ENCODE measurements at places on chromosomes 16 and 17.
A peak's percentile ranks its signal among the peaks of the same experiment; 100 is the strongest.

GRCh38 chr16:14015948-14016347 lies 55.2 kb upstream of the MRTFB start:
- DNase-seq = no peak

DNA sequence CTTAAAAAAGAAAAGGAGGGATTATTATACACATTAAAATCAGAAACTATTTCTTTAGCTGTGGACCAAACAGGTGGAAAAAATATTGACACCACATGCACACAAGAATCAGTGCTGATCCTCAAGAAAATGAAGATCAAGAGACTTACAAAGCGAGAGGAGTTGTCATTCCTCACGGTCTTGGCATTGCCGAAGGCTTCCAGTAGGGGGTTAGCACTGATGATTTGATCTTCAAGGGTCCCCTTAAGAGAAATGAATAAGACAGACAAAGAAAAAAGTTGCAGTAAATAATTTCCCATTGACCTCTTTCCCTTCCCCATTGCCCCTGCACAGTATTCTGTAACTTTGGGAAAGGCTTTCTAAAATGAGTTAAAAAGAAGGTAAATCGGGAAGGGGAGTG lies 6.0 kb downstream of the MYH4 start:
- DNase-seq = no peak

DNA sequence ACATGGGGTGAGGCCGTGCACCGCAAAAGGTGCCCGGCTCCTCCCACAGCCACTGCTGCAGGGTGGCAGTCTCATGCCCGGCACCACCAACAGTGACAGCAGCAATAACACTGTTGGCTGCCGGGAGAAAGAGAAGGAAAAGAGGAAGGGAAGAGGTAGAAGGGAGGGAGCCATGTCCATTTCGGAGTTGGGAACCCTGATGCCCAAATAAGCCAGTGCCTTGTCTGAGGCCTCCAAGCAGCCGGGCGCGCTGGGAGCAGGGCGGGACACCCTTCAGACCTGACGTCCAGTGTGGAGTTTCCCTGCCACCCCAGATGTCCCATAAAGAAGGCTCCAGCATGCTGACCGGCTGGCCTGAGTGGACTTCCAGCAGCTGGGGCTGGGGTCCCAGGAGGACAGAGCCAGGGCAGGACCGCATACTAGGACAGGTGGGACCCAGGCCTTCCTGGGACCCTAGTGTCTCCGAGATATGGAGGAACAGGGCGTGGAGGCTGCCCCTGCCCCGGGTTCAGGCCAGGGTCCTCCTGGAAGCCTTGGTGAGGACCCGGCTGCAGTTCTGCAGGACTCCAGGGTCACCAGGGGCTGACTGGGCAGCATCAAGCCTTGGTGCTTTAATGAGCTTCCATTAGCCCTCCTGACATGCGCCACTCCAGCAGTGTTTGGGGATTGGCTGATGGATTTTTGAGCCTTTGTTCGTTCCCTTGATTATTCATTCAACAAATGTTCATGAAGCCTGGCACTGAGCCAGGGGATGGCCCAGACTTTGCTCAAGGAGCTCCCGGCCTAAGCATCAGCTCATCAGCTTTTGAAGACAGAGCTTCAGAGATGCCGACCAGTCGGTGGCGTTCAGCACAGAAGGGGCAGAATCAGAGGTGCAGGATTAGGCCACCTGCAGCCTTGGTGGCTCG lies 223.6 kb upstream of the CIBAR2 start:
- DNase-seq = no peak

DNA sequence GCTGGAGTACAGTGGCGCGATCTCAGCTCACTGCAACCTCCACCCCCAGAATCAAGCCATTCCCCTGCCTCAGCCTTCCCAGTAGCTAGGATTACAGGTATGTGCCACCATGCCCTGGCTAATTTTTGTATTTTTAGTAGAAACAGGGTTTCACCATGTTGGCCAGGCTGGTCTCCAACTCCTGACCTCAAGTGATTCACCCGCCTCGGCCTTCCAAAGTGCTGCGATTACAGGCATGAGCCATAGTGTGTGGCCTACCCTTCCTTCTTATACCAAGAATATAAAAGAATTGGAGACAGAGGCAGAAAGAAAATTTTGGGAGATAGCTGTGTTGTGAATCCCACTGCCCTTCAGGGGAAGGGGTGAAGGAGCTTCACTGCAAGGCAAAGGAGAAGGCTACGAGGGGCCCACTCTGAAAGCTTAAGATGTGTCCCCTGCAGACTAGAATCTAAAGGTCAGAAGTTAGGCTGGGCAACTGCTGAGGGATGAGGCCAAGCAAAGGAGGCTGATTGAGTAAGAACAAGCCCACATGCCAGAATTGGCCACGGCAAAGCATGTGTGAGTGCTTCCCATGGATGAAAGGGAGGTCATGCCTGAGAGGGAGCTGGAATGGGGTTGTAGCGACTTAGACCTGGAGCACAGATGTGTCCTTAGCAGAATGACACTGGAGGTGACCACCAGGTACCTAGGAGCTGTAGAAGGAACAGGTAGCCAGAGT lies 8.4 kb upstream of the CRYBA1 start:
- no peak for DNase-seq

DNA sequence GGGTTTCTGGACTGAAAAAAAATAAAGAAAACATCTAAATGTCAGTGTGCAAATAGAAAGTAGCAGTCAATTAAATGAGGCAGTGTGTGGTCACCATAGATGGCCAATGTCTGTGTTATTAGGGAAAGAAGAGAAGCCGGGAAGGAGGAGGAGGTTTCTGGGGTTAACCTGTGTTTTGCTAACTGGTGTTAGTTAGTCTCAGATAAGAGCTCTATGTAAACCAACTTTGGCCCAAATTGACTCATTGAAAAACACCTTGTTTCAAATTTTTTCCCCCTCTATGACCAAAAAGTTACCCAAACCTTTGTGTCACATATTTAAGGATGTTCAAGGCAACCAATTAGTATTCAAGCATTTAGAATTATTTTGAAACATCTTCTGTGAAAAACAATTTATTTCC lies 530.9 kb downstream of the MAF start:
- no peak for DNase-seq

DNA sequence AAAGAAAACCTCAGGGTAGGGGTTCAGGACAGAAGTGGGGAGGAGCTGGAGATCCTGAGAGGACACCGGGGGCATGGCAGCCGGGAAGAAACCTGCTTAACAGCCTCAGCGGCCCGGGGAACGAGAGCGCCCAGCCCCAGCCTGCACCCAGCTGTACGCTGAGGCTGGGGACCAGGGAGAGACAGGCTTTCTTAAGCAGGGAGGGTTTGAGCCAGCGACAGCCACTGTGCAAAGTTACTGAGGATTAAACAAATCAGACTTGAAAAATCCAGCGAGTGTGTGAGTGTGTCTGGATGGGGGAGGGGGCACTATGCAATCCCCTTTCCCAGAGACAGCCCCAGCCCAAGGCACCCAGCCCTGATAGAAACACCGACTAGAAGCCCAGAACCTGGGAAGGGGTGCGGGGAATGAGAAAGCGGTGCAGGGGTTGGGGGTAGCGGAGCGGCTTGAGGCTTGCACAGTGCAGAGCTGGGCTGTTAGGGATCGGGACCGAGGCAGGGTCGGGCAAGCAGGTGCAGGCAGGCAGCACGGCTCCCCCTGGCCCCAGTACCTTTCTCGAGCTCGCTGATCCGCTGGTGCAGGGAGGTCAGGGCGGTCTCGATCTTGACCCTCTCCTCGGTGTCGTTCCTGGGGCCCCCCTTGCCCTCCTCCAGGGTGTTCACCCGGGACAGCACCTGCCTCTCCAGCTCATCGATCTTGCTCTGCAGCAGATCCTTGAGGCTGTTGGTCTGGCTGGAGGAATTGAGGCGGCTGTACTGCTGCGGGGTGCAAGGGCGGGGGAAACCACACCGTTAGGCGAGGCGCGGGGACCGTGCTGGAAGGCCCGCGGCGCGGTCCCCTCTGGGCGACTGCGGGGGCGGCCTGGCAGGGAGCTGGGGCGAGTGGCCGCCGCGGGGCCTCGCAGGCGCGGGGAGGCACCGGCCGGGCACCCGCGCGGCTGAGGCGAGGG lies 1.2 kb downstream of the NPTX1 start:
- no peak for DNase-seq

DNA sequence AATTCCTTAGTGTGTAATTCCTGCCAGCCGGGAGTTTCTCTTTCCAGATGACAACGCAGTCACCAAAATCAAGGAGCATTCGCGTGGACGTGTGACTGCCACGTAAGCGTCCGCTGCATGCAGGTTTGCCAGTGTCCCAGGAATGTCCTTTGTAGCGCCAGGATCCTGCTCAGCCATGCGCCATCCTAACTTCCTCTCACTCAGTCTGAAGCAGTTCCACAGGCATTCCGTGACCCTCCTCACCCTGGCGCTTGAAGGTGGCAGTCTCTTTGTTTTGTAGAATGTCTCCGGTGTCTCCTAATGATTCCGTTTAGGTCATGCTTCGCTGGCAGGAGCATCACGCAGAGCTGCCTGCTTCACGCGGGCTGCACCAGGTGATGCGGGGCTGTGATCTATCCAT lies 88.6 kb downstream of the RPTOR start:
- no peak for DNase-seq

- no peak for DNase-seq
Measured at GRCh38 chr17:55341432-55341831, 76.7 kb downstream of the HLF start.

- no peak for DNase-seq
Measured at GRCh38 chr17:82435103-82435502, 15.4 kb downstream of the CYBC1 start.

- no peak for DNase-seq
Measured at GRCh38 chr17:10773391-10773790, 30.5 kb downstream of the TMEM238L start.

- DNase-seq = no peak
Measured at GRCh38 chr16:87828071-87828906, 41.0 kb downstream of the SLC7A5 start.

- DNase-seq = no peak
Measured at GRCh38 chr16:18832613-18833012, 31.3 kb upstream of the ARL6IP1 start.

DNA sequence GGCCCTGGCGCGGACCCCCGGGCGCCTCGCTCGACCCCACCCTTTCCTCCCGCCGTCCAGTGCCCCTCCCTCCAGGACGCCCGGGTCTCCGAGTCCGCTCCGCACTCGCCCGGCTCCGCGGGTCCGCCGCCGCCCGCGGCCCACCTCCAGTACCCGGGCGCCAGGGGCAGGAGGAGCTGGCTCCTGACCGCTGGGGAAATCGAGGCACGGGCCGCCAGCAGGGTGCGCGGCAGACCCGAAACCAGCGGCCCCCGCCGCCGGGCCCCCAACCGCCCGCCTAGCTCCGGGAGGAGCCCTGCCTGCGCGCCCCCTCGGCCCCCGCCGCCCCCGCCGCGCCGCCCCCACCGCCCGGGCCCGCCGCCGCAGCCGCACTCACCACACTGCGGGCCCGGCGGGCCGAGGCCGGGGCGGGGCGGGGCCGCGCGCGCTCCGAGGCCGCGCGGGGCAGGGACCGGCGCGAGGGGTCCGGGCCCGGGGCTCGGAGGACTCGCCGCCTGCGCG lies 333 bp downstream of the MAFG start:
- no peak for DNase-seq

DNA sequence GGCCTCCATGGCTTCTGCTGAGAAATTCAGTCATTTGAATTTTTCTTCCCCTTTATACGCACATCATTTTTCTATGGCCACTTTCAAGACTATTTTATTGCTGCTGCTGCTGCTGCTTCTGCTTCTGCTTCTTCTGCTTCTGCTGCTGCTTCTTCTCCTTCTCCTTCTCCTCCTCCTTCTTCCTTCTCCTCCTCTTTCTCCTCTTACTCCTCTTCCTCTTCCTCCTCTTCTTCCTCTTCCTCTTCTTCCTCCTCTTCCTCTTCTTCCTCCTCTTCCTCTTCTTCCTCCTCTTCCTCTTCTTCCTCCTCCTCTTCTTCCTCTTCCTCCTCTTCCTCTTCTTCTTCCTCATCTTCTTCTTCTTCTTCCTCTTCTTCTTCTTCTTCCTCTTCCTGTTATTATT lies 22.4 kb downstream of the CPD start:
- DNase-seq = no peak

DNA sequence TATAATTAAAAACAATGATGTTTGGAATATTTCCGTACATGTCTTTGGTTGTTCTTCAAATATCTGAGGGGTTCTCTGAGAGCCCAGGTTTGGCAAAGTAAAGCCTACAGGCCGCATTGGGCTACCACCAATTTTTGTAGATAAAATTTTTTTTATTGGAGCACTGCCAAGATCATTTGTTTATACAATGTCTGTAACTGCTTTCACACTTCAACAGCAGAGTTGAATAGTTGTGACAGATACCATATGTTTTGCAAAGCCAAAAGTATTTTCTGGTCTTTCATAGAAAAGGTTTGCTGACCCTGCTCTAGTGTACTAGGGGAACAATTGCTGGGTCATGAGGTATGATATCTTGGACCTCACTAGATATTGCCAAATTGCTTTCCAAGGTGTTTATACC lies 10.5 kb downstream of the PPM1D start:
- no peak for DNase-seq

DNA sequence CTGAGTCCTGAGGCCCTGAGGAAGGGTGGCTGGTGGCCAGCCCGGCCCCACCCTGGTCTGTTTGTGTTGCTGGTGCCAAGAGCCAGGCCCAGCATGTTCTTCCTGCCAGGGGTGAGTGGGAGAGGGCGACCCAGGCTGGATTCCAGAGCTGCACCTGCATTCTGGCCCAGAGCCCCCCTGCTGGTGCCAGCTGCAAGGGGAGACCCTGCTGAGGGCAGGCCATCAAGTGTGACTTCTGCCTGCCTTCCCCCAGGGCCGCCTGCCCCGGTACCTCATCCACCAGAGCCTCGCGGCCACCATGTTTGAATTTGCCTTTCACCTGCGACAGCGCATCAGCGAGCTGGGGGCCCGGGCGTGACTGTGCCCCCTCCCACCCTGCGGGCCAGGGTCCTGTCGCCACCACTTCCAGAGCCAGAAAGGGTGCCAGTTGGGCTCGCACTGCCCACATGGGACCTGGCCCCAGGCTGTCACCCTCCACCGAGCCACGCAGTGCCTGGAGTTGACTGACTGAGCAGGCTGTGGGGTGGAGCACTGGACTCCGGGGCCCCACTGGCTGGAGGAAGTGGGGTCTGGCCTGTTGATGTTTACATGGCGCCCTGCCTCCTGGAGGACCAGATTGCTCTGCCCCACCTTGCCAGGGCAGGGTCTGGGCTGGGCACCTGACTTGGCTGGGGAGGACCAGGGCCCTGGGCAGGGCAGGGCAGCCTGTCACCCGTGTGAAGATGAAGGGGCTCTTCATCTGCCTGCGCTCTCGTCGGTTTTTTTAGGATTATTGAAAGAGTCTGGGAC lies 2.4 kb upstream of the TCAP start:
- DNase-seq = no peak

GRCh38 chr17:72399608-72400487 lies 279.0 kb downstream of the SOX9 start:
- DNase-seq = no peak

GRCh38 chr17:83183951-83184506 lies 104.6 kb downstream of the METRNL start:
- DNase-seq = no peak

DNA sequence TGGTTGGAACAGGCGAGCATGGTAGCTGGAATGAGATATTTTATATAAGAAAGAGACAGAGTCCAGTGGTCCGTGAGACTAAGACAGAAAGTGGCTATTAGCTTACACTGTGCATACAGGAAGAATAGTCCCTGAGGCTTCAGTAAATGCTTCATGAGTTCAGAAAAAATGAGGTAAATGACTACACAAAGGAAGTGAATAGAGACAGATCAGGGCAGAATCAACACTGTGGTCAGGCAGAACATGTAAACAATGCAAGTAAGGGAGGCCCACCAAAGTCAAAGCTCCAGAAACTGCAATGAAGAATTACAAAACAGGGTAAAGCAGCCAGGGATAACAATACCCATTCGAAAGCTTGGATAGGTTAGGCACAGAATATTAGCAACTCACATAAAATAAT lies 4.8 kb downstream of the ABCA10 start:
- no peak for DNase-seq

GRCh38 chr16:9092978-9093344 lies 1.5 kb downstream of the HAPSTR1 start:
- peak; percentile 8 for DNase-seq

Measured in stimulated activated CD4-positive, alpha-beta T cell treated with anti-CD3 and anti-CD28 coated beads, Interleukin-15, amount 100 ng/mL, for 1 hour (primary cell).